Small intestine (tissue), 16 donors: ENCODE measurements at places on chromosomes 7 and 10.

GRCh38 chr10:120428754-120429153, 28.3 kb upstream of the PLPP4 start:
- no peak for DNase-seq

DNA sequence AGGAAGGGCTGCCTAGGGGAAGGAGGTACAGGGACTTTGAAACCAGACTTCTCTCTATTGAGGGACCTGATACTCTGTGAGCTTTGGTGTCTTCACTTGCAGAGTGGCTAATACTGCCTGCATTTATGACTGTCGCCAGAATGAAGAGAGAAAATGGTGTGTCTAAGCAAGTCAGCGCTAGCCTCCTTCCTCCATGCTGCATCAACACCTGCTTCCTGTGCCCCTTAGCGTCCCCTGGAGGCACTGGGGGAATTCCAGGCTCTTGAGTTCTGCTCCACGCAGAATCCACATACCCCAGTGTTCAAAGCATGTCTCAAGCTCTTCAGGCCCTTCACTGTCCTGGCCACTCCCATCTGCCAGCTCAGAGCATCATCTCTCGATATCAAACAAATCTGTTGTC, 140.5 kb downstream of the PKD1L1 start:
- DNase-seq, result no peak

GRCh38 chr7:129005186-129005585, 49.7 kb downstream of the TNPO3 start:
- DNase-seq, result no peak

- DNase-seq, result no peak
Observed at GRCh38 chr7:12056381-12056780, 154.7 kb upstream of the TMEM106B start.

GRCh38 chr10:3750006-3750816, 34.8 kb downstream of the KLF6 start:
- peak; percentile 72 for DNase-seq

DNA sequence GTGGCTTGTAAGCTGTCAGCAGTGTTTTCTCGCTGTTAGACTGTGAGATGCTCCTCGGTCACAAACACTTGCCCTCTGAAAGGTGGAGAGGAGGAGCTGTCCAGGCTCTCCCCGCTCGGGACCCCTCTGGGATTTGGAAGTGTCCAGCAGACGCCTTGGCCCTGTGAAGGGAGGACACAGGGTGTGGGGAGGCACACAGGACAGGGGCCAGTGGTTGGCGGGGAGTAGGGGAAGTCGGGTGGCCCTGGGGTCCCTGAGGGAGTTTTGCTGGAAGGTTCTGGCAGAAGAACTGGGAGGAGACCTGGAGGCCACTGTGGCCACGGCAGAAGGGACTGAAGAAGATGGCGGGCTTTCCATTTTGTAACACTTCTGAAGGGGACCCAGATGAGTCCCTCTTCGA, 47.2 kb upstream of the DPYSL4 start:
- no peak for DNase-seq

- no peak for DNase-seq
Observed at GRCh38 chr7:28002638-28003037, 178.0 kb downstream of the JAZF1 start.

DNA sequence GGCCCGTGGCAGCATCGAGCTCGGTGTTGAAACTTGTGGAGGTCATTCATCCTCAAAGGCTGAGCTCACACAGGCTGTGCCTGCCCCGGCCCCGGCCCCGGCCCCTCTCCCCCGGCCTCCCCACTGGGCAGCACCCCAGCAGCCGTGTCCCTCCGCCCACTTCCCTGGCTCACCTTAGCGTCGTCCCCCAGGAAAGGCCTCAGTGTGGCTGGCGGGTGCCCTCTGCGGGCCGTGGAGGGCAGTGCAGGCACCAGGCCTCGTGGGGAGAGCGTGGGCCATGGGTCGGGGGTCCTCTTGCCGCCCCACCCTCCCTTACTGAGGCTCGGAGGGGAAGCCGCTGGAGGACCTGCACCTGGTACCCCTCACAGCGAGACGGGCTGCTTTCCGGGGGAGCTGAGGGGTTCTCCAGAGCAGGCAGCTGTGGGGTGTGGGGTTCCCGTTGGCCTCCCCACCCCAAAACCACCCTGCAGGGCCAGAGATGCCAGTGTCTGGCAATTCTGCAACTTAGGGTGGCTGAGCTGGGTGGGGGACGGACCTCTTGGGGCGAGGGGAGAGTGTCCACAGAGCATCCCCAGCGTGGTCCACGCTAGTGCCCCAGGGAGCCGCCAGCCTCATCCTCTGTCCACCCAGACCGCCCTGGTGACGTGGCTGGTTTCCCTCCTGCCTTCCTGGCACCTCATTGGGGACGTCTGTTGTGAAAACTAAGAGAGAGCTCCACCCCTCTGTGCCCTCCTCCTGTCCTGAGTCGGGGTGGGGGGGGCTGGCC, 44.2 kb upstream of the DPYSL4 start:
- peak; percentile 10 for DNase-seq
